ENCODE measurements at places on chromosomes 7 and 10.

- DNase-seq = no peak
Measured at GRCh38 chr10:119656760-119657159, 5.6 kb downstream of the BAG3 start.

DNA sequence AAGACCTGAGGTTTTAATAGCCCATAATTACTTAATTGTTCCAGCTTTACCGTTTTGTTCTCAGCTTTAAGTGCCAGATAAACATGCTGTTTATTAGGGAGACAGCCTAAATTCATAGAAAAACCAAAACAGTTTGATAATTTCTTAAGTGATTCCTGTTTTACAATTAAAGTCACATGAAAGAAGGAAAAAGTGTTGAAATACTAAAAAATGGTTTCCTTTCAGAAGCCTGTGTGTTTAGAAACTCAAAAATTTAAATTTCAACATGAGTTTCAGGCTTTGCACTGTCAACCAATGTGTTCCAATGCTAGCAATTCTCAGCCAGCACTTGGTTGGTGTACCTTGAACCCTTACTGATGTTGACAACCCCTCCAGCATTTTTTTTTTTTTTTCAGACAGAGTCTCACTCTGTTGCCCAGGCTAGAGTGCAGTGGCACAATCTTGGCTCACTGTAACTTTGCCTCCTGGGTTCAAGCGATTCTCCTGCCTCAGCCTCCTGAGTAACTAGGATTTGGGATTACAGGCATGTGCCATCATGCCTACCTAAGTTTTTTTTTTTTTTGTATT lies 135.3 kb downstream of the ICA1 start:
- DNase-seq = no peak

GRCh38 chr10:120314442-120314841 lies 142.6 kb upstream of the PLPP4 start:
- no peak for DNase-seq

GRCh38 chr10:126598009-126598408 lies 72.5 kb downstream of the C10orf90 start:
- no peak for DNase-seq

GRCh38 chr10:11108356-11108755 lies 90.7 kb downstream of the CELF2 start:
- no peak for DNase-seq

DNA sequence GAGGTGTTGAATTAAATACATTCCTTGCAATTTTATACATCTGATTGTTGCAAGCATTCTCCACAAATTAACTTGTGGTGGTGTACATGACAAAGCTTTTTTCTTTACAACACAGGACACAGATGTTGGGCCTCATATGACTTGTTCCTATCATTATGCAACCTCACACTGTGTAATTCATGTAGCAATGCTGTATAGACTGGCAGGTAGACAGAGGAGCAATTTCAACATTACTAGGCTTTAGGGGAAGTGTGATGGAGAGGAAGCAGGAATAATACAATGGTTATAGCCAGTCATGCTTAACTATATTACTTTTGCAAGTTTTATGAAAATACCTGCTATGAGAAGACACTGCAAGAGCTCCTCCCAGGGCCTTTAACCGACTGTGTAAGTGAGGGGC lies 832.1 kb downstream of the CNTNAP2 start:
- DNase-seq = no peak

DNA sequence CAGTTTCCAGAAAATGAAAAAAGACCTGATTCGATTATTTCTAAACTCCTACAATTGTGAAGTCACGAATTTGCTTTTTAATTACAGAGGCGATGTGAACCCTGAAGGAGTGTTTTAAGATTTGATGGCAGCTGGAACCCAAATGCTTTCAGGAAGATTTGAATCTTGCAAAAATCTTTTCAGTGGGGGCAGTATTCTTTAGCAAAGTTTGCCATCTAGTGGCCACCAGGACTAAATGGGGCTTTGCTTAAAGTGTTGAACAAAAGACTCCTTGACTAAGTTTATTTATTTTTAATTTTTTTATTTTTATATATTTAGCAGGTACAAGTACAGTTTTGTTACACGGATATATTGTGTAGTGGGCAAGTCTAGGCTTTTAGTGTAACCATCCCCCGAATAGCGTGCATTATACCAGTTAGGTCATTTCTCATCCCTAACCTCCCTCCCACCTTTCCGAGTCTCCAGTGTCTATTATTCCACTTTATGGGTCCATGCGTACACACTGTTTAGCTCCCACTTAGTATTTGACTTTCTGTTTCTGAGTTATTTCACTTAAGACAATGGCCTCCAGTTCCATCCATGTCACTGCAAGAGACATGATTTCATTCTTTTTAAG lies 98.8 kb downstream of the CACNB2 start:
- no peak for DNase-seq

DNA sequence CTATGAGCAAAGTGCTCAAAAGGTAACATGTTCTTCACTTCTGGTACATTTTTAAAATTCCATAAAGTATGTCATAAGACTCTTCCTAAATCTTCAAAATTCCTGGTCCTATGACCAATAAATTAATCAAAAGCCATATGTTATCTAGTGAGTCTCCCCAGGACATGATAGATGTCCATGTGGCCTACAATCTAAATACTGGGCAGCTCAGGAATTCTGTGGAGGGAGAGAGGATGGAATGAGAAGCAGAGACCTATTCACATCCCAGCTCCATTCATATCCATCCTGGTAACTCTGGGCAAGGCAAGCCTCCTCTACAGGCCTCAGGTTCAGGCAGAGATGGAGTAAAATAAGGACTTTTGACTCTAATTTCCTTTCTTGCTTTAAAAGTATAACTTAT lies 224.8 kb downstream of the MTERF1 start:
- DNase-seq = no peak

- DNase-seq = no peak
Measured at GRCh38 chr10:77478247-77478961, 159.2 kb downstream of the KCNMA1 start.

GRCh38 chr7:3927446-3928110 lies 626.5 kb downstream of the SDK1 start:
- no peak for DNase-seq

DNA sequence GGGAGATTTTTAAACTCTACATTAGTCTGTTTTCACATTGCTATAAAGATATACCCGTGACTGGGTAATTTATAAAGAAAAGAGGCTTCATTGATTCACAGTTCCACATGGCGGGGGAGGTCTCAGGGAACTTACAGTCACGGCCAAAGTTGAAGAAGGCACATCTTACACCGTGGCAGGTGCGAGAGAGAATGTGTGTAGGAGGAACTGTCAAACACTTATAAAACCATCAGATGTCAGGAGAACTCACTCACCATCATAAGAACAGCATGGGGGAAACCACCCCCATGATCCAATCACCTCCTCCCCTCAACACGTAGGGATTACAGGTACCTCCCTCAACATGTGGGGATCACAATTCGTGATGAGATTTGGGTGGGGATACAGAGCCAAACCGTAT lies 129.5 kb downstream of the FGFR2 start:
- no peak for DNase-seq

GRCh38 chr10:105837951-105838350 lies 1196.9 kb downstream of the SORCS3 start:
- peak; percentile 4 for DNase-seq

- DNase-seq = no peak
Measured at GRCh38 chr10:128222332-128222849, 96.2 kb upstream of the MKI67 start.

- DNase-seq = no peak
Measured at GRCh38 chr7:131555552-131556052, 826 bp downstream of the PODXL start.

DNA sequence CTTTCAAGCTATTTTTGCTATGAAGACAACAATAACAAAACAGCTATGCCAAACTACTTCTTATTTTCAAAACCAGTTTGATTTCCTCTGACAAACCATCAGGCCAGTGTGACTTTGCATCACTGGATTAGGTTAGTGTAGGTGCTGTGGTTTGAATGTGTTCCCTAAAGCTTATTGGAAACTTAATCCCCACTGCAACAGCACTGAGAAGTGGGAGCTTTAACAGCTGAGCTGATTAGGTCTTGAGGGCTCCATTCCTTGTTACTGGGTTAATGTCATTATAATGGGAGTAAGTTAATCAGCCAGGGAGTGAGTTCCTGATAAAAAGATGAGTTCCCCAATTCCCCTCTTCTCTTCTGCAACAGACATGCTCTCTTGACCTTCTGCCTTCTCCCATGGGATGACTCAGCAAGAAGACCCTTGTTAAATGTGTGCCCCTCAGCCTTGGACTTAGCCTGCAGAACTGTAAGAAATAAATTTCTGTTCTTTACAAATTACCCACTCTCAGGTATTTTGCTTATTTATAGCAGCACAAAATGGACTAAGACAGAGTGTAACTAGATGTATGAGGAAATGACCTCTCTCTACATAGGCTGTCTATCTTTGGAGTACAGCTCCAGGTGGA lies 186.8 kb downstream of the CTTNBP2 start:
- no peak for DNase-seq

DNA sequence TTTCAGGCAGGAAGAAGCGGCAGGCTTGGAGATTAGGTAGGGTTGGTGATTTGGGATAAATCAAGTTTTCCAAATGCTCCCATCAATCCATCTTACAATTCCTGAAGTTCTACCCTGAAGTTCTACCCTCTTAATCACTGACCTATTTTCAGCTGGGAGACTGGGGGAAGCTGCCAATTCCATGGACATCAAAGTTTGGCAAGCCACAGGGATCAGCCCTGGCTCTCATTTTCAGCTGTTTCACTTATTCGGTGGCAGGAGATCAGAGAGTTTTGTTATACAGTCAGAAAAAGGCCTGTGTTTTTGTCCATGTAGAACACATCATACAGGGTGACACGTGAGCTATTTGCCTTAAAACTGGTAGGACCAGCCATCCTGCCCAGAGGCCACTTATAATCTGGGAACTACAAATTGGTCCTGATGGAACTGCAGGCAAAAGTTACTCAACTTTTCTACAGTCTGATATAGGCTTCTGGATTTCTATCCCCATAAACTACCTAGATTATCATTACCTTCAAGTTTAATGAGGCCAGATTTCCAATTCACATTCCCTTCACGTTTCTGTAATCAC lies 112.9 kb upstream of the ZNF746 start:
- DNase-seq = no peak

GRCh38 chr10:78654047-78654590 lies 414.6 kb upstream of the ZMIZ1 start:
- DNase-seq = no peak

GRCh38 chr10:32039734-32040133 lies 16.5 kb downstream of the KIF5B start:
- DNase-seq = no peak

GRCh38 chr7:42227936-42228591 lies 8.9 kb downstream of the GLI3 start:
- no peak for DNase-seq

- DNase-seq = no peak
Measured at GRCh38 chr7:22499044-22499443, 944 bp downstream of the STEAP1B start.

DNA sequence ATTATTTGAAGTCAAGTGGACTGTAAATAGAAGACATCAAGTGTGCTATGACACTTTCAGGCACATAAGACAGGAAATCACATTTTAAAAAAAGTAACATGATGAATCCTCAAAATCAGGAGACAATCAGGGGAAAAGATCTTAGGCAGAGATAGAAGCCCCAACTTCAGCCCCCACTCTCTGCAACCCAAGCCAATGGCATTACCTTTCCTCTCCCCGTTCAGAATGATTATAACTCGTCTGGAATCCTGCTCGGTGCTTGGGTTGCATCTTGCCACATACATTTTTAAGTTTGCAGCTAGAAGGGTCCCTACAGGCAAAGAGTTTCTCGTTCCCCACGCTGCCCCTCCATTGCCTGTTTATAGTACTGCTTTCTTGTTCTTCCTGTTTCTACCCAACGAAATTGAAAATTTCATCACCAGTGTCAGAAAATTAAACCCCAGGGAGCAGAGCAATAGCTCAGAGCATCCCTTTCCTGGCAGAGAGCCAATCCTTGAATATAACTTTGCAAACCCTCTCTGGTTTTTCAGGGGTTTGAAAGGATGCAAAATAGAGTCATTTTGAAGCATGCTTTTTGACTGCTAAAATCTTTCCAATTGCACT lies 260.5 kb upstream of the AOAH start:
- no peak for DNase-seq

- no peak for DNase-seq
Measured at GRCh38 chr7:110591341-110591740, 499.6 kb upstream of the LRRN3 start.

DNA sequence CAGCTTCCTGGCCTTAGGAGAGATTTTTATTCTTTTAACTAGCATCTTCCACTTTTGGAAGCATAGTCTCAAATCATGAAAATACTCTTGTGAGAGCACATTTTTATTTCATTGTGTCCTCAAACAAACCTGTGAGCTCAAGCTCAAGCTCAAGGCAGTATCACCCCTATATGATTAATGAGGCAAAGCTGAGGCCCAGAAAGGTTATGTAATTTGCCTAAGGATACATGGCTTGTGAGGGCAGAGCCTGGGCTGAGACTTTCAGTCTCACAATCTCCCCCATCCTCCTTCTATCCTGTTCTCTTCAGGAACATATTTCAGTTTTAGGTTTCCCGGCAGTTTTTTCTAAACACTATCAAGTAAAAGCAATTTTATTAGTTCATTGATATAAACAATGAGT lies 359.5 kb downstream of the PTEN start:
- DNase-seq = no peak

DNA sequence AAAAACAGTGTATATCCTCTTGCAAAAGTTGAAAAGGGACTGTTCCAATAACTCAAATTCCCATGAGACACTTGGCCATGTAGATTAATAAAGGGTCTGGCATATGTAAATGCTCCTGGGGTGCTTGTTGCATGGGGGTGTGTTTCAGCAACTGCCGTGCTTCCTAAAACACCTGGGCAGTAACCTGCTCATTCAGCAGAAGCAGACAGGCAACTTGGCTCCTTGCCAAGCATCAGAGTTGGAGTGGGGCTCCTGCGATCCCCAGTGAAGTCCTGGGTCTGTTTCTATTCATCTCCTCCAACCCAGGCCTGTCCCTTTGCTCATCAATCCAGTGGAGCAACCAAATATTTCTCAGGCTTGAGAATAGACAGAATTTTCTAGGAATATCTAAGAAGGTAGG lies 42.2 kb upstream of the ADAM12 start:
- no peak for DNase-seq

All from GM06990 (cell line).